ENCODE measurements at places on chromosomes 13 and 19. TPM values are rescaled to one million over a fixed set of nuclear protein-coding genes. Genes with fewer than 3 reads are reported as not detected.

GRCh38 chr13:107585469-107586180 lies 629.7 kb downstream of the LIG4 start:
- H3K36me3 ChIP-seq = no peaks in the 10 kb centered on the region
- H3K27ac ChIP-seq = no peak overlapping the region
- H3K4me3 ChIP-seq = no peak overlapping the region
- no peaks in the 10 kb centered on the region for H3K27me3 ChIP-seq
- DNase-seq = no peak

Gene STX10
- total RNA-seq = 58.6 TPM

- H3K36me3 ChIP-seq = no peaks in the 10 kb centered on the region
- H3K4me1 ChIP-seq = no peaks in the 10 kb centered on the region
- no peak for DNase-seq
- H3K4me3 ChIP-seq = no peak overlapping the region
- no peak overlapping the region for H3K27ac ChIP-seq
These were observed 130.5 kb downstream of the MAB21L1 start for GRCh38 chr13:35345992-35346391.

DNA sequence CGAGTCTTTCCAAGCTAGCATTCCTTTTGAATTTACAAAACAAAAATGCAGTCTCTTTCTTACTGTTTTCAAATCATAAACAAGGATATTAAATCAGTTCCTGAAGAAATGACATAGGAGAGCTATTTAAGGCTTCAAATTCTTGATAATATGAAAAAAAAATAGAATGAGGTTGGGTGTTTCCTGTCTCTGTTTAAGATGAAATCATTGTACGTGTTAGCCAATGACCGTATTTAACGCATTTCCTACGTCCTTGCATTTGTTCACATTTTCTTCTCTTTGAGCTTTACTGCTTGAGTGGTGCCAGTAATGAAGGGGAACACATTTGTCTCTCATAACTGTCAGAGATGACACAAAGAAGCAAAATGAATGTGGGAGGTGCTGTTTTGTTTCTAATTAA lies 821.3 kb downstream of the DIAPH3 start:
- H3K27ac ChIP-seq = no peak overlapping the region
- no peak overlapping the region for H3K4me3 ChIP-seq
- DNase-seq = no peak
- no peaks in the 10 kb centered on the region for H3K36me3 ChIP-seq

Gene ZNF253
- total RNA-seq = 20.2 TPM

- no peaks in the 10 kb centered on the region for H3K36me3 ChIP-seq
- DNase-seq = no peak
- no peaks in the 10 kb centered on the region for H3K27me3 ChIP-seq
- H3K4me1 ChIP-seq = no peaks in the 10 kb centered on the region
These were observed 28.0 kb downstream of the PEPD start for GRCh38 chr19:33493401-33494275.

Gene ZNF492
- 1.4 TPM for total RNA-seq

DNA sequence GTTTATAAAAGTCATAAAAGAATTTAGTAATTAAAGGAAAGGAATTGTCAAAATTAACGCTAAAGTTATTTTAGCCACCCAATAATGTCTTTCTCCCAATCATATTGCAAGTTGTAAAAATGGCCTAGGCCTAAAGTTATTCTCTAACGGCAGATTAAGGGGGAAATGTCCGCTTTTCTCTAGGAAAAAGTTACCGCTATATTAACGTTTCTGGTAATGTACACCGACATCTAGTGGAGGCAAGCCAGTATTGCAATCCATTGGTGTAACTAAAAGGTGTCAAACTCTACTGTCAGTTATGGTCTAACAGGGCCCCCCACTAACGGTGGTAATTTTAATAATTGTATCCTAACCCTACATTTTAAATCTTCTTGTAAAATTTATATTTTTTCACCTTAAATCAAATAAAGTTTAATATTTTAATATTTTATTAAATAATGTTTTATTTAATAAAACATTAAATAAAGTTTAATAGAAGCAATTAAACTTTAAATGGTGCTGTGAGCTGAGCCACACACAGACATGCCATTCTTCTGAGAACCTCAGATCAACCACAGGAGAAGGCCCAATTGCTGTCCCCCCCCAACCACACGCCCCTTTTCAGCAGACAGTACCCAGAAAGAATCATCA lies 35.9 kb upstream of the ZSCAN5A start:
- H3K4me1 ChIP-seq = no peaks in the 10 kb centered on the region
- no peak overlapping the region for H3K4me3 ChIP-seq
- no peaks in the 10 kb centered on the region for H3K36me3 ChIP-seq
- peak; percentile 67 for DNase-seq

Gene CEACAM16
- not detected for total RNA-seq

DNA sequence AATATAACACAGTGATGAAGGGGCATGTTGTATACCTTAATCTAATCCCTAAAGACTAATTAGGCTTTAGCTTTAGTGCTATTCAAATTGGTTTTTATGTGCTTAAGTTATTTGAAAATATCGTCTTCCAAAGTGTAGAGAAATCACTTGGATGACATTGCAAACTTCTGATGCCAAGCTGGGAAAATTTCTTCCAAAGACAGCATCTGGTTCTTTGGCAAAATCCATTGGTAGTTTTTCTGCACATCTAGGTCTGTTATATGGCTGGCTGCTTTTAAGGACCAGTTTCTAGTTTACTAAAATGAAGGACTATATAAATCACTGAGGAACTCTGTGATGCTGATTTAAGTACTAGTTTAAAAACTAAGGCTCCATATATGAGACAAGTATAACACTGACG lies 2362.3 kb downstream of the PCDH9 start:
- H3K4me3 ChIP-seq = no peak overlapping the region
- no peaks in the 10 kb centered on the region for H3K27me3 ChIP-seq
- H3K27ac ChIP-seq = no peak overlapping the region
- no peaks in the 10 kb centered on the region for H3K36me3 ChIP-seq
- DNase-seq = no peak
- no peaks in the 10 kb centered on the region for H3K4me1 ChIP-seq

DNA sequence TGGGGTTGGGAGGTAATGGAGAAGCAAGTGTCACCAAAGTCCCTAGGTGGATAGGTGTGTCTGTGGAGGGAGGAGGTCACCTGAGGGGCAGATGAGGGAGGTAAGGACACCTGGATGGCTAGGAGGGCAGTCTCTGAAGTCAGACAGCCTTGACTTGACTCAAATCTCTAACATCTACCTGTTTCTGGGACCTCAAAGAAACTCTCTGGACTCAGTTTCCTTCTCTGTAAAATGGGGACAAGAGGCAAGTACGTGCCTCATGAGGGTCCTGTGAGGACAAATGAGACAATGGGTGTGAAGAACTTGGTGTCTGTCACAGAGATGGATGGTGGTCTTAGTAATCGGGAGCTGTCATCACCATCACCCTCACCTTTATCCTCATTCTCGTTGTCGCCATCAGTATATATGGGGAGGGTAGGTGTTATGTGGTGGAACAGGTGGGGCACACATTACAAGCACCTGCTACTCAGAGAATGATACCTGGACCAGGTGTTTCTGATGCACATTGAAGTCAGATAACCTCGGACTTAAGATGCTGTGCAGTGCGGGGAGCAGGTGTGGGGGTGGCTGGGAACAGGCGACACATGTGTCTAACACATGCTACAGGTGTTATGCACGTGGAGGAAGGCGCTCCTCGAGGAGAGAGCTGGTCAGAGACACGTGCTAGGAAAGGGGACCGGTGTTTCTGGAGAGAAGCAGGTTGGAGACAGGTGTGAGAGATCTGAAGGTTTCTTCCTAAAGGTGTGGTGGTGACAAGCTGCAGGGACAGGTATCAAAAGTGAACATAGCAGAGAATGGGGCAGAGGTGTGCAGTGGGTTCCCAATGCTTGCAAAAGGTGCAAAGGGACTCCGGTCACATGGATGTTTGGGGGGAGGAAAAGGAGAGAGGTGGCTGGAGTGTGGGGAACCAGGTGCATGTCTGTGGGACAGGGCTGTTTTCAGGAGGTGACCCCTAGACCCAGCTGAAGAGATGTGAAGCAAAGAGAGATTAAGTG lies 3.8 kb downstream of the ERFL start:
- no peak overlapping the region for H3K4me3 ChIP-seq
- no peak overlapping the region for H3K27ac ChIP-seq
- H3K36me3 ChIP-seq = no peaks in the 10 kb centered on the region
- peaks cover 16% of the 10 kb centered on the region for H3K4me1 ChIP-seq

- no peak overlapping the region for H3K4me3 ChIP-seq
- DNase-seq = no peak
- H3K27me3 ChIP-seq = no peaks in the 10 kb centered on the region
- H3K4me1 ChIP-seq = no peaks in the 10 kb centered on the region
- H3K36me3 ChIP-seq = no peaks in the 10 kb centered on the region
These were observed 232.6 kb upstream of the IPO5 start for GRCh38 chr13:97720896-97721295.

GRCh38 chr19:14530005-14530348 lies 583 bp downstream of the TECR start:
- H3K4me3 ChIP-seq = peak overlapping the region; percentile 90
- H3K36me3 ChIP-seq = peaks cover 3% of the 10 kb centered on the region
- no peak for DNase-seq

- H3K27ac ChIP-seq = no peak overlapping the region
- H3K4me1 ChIP-seq = no peaks in the 10 kb centered on the region
- H3K27me3 ChIP-seq = peaks cover 5% of the 10 kb centered on the region
- H3K4me3 ChIP-seq = no peak overlapping the region
These were observed 183.0 kb downstream of the KCTD12 start for GRCh38 chr13:76703216-76703615.

GRCh38 chr13:51229731-51230130 lies 7.5 kb downstream of the FAM124A start:
- no peaks in the 10 kb centered on the region for H3K36me3 ChIP-seq
- H3K27me3 ChIP-seq = peaks cover 67% of the 10 kb centered on the region
- no peak for DNase-seq
- no peak overlapping the region for H3K4me3 ChIP-seq
- no peaks in the 10 kb centered on the region for H3K4me1 ChIP-seq

DNA sequence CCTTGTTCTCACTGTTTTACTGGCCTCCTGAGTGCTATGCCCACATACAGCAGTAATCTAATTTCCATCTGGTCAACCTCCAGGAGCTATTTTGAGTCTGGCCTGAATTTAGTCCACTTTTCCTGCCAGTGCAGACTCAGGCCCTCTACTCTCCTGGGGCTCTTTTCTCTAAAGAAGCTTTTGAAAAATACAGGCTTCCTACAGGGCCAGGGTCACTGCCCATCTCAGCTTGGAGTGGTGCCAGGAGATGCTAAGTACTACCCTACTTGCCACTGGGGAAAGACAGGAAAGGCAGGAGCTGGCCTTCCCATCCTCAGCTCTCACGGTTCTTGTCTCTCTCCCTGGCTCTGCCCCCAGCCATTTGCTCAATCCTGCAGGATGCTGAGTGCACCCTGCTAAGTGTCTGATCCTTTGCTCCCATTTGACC lies 101.7 kb upstream of the SERP2 start:
- peaks cover 15% of the 10 kb centered on the region for H3K27me3 ChIP-seq
- H3K4me1 ChIP-seq = peaks cover 20% of the 10 kb centered on the region
- H3K36me3 ChIP-seq = peaks cover 12% of the 10 kb centered on the region
- H3K4me3 ChIP-seq = no peak overlapping the region
- no peak overlapping the region for H3K27ac ChIP-seq

GRCh38 chr19:33468361-33469170 lies 53.0 kb downstream of the PEPD start:
- DNase-seq = no peak
- H3K36me3 ChIP-seq = no peaks in the 10 kb centered on the region
- no peak overlapping the region for H3K27ac ChIP-seq

DNA sequence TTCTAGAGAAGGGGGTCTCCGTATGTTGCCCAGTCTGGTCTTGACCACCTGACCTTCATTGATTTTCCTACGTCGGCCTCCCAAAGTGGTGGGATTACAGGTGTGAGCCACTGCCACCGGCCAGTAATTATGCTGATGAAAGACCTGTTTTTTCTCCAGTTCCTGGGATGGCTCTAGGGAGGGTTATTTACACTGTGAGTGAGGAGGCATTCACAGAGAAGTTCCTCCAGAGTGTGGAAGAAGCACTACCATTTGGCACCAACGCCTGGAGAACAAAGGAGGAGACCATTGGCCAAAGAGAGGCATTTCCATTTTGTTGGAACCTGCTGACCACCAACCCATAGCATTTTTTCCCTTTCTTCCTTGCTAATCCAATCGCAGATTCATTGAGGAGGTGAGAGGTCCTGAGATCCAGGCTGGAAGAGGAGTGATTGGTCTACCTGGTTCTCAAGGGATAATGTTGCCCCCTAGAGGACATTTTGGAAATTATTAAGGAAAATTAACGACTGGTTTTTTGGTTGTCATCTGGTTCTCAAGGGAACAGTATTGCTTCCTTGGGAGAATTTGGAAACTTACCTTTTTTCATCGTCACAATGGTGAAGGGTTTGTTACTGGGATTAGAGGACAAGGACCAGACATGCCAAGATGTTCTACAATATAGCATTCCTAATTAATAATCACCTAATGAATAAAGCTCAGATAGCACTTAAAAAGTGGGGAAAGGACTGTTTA lies 5.5 kb upstream of the SAE1 start:
- H3K4me1 ChIP-seq = peaks cover 4% of the 10 kb centered on the region
- H3K4me3 ChIP-seq = no peak overlapping the region
- peak overlapping the region; percentile 47 for H3K27ac ChIP-seq
- no peaks in the 10 kb centered on the region for H3K27me3 ChIP-seq
- no peaks in the 10 kb centered on the region for H3K36me3 ChIP-seq

- no peak for DNase-seq
- no peak overlapping the region for H3K4me3 ChIP-seq
- H3K36me3 ChIP-seq = peaks cover 5% of the 10 kb centered on the region
- no peaks in the 10 kb centered on the region for H3K27me3 ChIP-seq
These were observed 324.6 kb downstream of the KLF12 start for GRCh38 chr13:73809561-73809960.

DNA sequence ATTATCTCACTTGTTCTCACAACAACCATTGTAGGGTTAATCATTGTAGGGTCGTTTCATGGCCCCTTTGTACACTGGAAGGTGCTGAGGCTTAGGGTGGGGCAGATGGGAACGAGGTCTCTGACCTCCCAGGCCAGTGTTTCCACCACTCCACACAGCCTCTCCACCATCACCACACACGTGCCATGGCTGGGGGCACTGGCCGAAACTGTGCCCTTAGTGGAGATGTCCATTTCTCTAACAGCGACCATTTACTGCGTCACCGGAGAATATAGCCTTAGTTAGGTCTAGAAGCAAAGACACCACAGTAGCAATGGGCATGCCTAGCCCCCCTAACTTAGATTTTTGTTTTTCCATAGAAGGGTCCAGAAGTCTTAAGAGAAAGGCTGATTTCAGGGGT lies 36.5 kb downstream of the COL4A1 start:
- H3K27ac ChIP-seq = no peak overlapping the region
- H3K4me1 ChIP-seq = no peaks in the 10 kb centered on the region
- H3K36me3 ChIP-seq = no peaks in the 10 kb centered on the region
- H3K4me3 ChIP-seq = no peak overlapping the region

DNA sequence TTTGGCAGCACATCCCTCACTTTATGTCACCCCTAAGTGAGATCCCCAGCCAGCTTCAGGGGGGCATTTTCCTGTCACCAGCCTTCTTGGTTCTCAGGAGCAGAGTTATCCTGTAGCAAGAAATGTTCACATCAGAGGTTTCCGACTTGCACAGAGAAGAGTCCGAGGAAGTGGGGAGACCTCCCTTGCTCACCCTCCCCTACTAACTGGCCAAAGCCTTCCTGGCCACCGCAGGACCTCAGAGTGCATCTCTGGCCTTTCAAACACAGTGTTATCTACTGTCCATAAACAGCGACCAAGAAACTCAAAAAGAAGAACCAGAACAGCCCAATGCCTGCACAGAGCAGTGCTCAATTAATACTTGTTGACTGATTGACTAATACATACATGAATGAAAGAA lies 134.4 kb downstream of the USP12 start:
- peaks cover 26% of the 10 kb centered on the region for H3K27me3 ChIP-seq
- peak; percentile 23 for DNase-seq
- H3K4me3 ChIP-seq = no peak overlapping the region
- H3K27ac ChIP-seq = no peak overlapping the region
- H3K36me3 ChIP-seq = no peaks in the 10 kb centered on the region
- peaks cover 5% of the 10 kb centered on the region for H3K4me1 ChIP-seq

Gene NCLN
- 71.6 TPM for total RNA-seq

Measured in activated CD8-positive, alpha-beta memory T cell treated with anti-CD3 and anti-CD28 coated beads, Interleukin-2, amount 10 ng/mL, durations not matched to agents 7 days and 5 days (primary cell).